Stimulated activated effector memory CD8-positive, alpha-beta T cell treated with anti-CD3 and anti-CD28 coated beads, Interleukin-12 subunit alpha, Interleukin-12 subunit beta, amount 100 ng/mL, for 72 hours (primary cell): ENCODE measurements at places on chromosomes 2 and 18.

GRCh38 chr2:198394208-198394607 lies 589.8 kb downstream of the PLCL1 start:
- DNase-seq, result no peak

GRCh38 chr18:63684718-63685117 lies 18.0 kb upstream of the SERPINB11 start:
- no peak for DNase-seq

DNA sequence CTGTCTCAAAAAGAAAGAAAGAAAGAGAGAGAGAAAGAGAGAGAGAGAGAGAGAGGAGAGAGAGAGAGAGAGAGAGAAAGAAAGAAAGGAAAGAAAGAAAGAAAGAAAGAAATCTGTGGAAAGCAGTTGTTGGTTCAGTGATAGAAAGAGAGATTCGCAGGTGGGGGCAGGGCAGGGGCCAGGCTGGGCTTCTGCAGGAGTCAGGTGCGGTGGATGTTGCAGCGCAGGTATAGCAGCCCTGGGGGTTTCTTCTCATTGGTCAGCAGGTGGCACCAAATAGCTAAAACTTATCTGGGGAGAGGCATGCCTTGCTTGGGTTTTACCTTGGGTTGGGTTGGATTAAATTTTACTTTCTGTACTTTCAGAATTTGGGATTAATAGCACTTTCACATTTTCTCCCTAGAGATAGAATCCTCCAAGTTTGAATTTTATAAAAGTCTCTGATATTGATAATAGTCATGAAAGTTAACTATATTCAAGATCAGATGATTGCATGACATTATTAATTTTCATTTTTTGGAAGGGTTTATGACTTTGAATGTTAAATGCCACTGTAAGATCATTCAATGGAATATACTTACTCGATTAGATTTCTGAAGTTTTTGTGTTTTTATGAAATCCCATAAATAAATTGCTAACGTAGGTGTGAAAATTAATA lies 66.6 kb downstream of the SPTBN1 start:
- peak; percentile 67 for DNase-seq

- DNase-seq, result no peak
Measured at GRCh38 chr2:198628596-198628995, 824.2 kb downstream of the PLCL1 start.

GRCh38 chr18:55633032-55633431 lies 45.0 kb upstream of the TCF4 start:
- DNase-seq, result no peak

GRCh38 chr18:75533950-75534349 lies 106.4 kb upstream of the SMIM21 start:
- no peak for DNase-seq

GRCh38 chr2:71742953-71743601 lies 289.7 kb downstream of the DYSF start:
- peak; percentile 22 for DNase-seq

DNA sequence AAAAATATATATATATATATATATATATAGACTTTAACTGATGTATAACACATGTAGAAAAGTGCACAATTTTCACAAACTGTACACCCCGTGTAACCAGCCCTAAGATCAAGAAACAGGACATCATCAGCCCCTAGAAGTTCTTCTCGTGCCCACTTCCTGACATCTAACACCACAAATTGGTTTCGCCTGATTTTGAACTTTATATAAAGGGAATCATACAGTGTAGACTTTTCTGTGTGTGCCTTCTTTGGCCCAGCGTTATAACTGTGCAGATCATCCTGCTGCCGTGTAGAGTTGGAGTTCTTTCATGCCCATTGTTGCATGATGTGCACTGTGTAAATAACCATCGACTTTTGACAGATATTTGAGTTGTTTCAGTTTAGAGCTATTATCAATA lies 41.0 kb downstream of the SMAD7 start:
- no peak for DNase-seq

GRCh38 chr18:51490860-51491259 lies 293.4 kb upstream of the MEX3C start:
- DNase-seq, result no peak

GRCh38 chr2:212539072-212539880 lies 674 bp upstream of the ERBB4 start:
- no peak for DNase-seq

DNA sequence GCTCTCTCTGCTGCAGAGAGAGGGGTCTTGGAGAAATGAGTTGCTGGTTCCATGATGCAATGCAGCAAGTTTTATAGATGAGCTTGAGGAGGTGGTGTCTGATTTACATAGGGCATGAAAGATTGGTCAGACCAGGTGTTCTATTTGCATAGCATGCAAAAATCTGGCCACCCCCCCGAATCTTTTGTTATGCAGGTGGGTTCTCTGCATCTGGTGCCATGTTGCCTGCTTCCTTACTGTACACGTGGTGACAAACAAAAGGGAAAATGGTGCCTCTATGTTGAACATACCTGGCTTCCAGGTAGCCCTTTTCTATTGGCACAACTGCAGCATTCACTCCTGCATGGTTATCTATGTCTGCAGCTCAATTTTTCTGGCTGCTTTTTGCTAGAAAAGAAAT lies 169.4 kb downstream of the GALNT1 start:
- no peak for DNase-seq

- peak; percentile 66 for DNase-seq
Measured at GRCh38 chr2:241853651-241854341, 4.9 kb downstream of the PDCD1 start.

DNA sequence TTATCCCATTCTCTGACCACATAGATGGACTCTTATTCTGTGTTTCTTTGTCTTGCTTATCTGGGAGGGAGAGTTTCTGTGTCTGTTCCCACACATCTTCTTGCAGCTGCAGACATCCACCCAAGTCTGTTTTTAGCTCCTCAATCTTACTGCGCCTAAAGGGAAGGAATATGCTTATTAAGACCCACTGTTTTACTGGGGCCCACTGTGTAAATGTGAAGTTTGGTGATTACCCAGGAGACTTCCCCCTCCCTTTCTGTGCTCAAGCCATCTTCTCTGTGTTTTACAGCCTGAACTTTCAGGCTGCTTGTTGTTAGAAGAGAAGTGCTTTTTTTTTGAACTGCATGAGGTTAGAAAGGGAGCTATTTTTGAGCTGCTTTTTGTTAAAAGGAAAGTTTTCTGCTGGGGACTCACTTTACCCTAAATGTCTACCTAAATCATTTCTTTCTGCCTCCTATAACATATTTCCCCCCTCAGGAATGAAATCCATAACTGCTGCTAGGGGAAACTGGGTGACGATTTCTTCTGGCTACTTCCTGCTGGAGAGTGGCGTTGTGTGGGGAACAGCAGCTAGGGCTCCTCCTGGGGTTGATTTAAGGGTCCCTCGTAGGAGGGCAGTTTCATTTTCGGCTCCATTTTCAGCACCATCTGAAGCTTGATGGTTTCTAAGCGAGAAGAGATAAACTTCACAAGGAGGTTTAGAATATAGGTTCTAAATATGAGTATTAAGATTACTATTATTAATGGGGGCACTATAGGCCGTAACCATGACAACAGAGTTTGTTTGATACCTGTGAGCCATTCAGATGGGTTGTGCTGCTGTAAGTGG lies 39.5 kb upstream of the GMCL1 start:
- DNase-seq, result no peak

DNA sequence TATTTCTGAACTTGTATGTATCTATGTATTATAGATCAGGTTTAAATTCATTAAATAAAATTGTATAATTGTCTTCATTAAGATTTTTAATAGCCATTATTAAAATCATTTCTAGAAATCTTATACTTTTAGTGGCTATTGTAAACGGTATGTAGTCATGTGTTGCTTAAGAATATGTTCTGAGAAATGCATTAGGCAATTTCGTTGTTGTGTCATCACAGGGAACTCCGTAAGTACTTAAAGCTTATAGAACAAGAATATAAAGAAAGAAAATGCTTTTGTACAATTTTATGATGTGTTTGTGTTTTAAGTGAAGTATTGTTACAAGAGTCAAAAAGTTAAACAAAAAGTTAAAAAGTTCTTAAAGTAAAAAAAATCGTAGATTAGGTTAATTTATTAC lies 765.8 kb downstream of the METTL4 start:
- DNase-seq, result no peak

- no peak for DNase-seq
Measured at GRCh38 chr18:62539284-62540165, 16.7 kb downstream of the ZCCHC2 start.

DNA sequence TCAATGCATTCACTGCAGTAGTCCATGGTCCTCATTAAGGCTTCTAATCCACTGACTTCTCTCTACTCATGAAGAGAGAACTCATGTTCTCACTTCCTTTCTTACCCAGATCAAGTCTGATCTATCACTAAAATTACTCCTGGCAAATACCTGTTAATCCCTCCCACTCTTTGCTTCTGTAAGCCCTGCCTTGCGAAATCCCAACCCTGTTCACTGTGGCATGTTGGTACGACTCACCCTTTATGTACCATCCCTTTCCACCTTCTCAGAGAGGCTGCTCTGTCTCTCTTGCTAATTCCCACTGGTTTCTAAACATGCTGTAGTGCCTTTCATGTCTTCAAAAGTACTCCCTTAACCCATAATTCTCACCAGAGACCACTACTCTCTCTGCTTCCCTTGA lies 272.2 kb upstream of the ACVR2A start:
- DNase-seq, result no peak

DNA sequence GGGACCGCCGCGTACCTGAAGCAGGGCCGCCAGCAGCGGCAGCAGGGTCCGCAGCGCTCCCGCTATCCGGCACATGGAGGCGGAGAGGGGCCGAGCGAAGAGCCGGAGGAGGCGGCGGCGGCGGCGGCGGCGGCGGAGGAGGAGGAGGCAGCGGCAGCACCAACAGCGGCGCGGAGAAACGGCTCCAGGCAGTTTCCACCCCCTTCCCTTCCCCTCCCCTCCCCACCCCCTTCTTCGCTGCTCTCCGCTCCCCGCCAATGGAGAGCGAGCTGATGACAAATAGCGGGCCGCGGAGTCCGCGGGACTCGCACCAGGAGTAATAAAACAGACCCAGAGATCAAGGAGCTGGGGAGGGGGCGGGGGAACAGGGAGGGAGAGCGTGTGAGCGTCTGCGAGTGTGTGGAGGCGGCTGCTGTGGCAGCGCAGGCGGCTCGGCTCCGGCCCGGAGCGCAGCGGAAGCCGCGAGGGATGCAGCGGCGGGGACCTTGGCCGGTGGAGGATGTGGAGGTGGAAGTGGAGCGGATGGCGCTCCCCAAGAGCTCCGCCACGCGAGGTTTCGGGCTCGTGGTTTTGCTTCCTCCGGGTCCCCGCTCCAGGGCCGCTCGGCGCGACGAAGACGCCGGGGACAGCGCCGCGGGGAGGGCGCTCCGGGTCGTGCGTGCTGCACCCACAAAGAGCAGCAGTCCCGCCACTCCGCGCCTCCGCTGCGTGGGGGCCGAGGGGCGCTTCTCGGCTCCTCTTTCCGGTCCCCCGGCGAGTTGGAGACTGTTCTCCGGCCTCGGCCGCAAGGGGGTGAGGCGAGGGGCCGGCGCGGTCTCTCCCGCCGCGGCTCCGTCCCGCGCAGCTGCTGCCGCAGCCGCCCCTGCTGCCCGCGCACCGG lies at the start of gene CDH2:
Gene CDH2 (minus strand): TSS at position 183 of the 880 bp plus-strand sequence. CDS start 108 bp downstream, at position 75.
- no peak for DNase-seq

GRCh38 chr2:74745766-74746165 lies 88.2 kb upstream of the HK2 start:
- no peak for DNase-seq

- DNase-seq, result no peak
Measured at GRCh38 chr2:13917958-13918357, 714.6 kb upstream of the LRATD1 start.

GRCh38 chr18:38458698-38459097 lies 893.1 kb upstream of the CELF4 start:
- no peak for DNase-seq
